ENCODE measurements at places on chromosomes 5 and 9.
A peak's percentile ranks its signal among the peaks of the same experiment; 100 is the strongest.

- DNase-seq, result no peak
Measured at GRCh38 chr5:149740341-149740740, 10.2 kb downstream of the PPARGC1B start.

- DNase-seq, result no peak
Measured at GRCh38 chr9:38306899-38307298, 85.6 kb upstream of the ALDH1B1 start.

DNA sequence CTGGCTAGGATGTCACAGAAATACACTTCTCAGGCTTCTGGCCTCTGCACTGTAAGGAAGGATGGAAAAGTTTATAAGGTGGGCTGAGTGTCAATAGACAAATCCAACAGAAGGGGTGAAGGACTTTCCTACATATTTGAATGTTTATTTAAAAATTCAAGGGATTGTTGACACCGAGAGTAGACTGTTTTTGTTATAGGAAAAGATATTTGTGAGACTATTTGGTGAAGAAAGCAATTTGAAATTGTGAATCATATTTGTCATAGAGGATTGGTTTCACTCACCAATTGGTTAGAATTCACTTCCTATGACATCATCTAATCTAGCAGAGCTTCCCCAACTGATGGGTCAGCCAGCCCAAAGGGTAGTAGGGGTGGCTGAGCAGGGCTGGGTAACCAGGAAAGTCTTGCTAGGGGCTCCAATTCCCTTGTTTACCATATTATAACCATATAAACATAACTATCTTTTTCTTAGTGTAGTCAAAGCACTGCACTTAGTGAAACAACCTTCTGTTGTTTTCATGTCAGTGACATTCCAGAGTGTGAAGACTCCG is 14.9 kb upstream of the MEGF10 start:
- no peak for DNase-seq

DNA sequence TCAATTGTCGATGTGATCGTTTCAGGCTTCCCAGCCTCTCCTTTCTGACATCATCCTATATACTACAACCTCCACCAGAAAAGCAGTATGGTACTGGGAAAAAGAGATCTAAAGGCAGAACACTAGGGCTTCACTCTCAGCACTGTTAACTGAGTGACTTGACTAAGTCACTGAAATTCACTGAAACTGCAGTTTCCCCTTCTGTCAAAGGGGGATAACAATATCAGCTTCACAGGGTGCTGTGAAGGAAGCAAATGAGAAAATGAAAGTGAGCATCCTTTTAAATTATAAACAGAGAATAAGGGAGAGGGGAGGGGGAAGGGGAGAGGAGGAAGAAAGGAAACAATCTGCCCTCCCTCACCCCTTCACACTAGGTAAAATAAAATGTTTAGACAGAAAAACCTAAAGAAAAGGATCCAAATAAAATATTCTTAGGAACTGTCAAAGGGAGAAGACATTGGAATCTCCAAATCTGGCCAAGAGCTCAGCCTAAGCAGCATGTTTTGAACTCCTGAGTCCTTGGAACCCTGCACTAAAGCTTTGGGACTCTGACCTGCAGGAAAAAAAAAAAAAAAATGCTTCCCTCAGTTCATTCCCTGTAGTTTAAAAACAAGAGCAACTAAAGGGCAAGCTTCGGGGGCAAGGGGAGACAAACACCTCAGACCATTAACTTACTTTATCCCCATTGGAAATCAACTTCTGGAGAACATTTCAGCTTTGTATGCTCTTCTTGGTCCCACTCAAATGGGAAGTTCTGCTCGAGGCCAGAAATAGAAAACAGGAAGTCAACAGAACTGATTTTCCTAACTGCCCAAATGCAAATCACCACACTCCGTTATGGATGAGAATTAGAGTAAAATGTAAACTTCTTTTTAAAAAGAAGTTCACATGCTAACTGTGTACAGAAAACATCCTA is 178.3 kb downstream of the DEPDC1B start:
- no peak for DNase-seq

GRCh38 chr5:111255169-111255568 is 31.0 kb downstream of the CAMK4 start:
- DNase-seq, result no peak

GRCh38 chr9:123440256-123440655 is 84.3 kb downstream of the CRB2 start:
- DNase-seq, result no peak

DNA sequence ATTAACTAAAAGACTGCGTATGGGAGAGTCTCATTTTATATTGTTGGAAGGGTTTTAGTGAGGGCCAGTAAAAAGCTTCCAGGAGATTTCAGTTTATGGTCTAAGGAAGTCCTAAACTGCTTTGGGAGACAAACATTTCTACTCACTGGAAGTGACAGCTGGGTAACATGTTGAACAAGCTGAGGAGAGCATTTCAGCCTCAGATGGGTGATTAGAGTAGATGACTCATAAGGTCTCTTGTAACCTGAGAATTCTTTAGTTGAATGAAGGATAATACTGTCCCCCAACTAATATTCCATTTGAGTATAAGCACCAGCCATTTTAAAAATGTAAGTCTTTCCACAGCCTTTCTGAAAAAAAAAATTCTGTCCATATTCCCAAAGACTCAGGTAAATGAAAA is 218.0 kb upstream of the C9orf72 start:
- no peak for DNase-seq

GRCh38 chr9:128081056-128081455 is 13.0 kb downstream of the SLC25A25 start:
- DNase-seq, result no peak

DNA sequence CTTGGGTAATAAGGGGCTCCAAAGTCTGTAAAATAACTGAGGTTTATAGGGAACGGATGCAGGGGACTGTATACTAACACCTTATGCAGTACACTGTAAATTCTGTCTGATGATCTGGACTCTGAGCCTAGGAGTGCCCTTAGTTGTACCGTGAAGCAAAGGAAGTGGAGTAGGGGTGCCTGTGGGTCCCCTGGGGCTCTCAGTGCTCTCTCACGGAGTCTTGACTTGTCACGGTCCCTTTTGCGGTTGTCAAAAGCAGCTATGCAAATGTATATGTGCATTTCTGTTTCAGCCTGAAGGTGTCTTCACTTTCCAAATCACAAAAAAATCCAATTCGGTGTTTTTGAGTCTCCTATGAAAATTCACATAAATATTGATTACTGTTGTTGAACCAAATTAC is 17.8 kb downstream of the DMRT1 start:
- peak; percentile 46 for DNase-seq

DNA sequence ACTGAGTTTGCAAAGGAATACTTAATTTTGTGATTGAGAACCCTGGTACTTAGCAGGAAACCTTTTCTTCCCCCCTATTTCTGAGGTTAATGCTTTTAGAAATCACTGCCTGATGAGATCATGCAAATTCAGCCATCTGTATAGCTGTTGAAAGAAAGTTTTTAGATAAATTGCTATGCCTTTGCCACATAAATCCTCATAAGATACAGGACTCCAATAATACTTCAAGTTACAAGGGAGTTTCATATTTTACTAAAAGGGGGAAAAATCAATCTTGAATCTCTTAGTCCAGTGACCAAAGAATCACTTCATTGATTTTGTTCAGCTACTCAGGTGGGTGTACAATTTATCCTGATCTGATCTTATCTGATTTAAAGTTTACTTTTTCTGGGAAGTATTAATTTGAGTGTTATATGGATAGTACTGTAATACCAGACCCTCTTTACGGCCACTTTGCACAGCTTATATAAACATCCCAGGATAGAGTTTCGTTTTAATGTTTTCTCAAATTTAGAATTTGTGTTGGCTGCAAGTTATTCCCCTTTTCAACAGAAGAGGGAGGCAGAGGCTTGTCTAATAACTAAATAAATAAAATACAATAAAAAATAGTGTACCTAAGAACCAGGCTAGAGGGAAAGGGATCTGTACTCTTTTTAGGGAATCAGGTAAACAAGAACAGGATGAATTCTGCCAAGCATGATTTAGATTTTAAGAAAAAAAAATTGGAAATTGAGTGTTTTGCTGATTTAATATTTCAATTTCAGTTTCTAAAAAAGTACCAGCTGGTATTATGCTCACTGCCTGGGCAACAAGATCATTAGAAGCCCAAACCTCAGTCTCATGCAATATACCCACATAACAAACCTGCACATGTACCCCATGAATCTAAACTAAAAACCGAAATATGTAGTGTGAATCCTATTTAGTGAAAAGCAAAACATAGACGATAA is 69.1 kb downstream of the PSAT1 start:
- no peak for DNase-seq

- no peak for DNase-seq
Measured at GRCh38 chr5:139402561-139403158, 1.2 kb downstream of the SPATA24 start.

DNA sequence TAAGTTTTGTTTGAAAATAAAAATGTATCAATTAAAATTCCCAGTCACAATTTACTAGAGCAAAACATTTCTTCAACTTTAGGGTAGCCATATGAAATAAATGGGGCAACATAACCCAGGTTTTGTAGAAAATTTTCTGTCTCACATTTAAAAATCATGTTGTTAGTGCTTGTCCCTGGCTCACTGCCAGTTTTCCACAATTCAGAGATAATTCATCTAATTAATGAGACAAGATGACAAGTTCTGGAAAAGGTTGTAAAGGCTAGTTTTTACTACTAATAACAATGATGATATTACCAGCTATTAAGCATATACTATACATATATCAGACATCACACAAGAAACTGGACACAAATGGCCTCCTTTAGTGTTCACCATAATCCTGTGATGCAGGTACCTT is 45.9 kb downstream of the MEGF9 start:
- no peak for DNase-seq

DNA sequence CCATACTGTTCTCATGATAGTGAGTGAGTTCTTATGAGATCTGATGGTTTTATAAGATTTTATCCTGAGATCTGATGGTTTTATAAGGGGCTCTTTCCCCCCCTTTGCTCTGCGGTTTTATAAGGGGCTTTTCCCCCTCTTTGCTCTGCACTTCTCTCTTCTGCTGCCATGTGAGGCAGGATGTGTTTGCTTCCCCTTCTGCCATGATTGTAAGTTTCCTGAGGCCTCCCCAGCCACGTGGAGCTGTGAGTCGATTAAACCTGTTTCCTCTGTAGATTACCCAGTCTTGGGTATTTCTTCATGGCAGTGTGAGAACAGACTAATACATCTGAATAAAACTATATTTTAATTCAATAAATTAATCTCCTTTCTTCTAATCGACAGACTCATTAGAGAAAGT is 64.9 kb upstream of the ZSWIM6 start:
- DNase-seq, result no peak

- no peak for DNase-seq
Measured at GRCh38 chr9:27467486-27467885, 56.6 kb upstream of the IFNK start.

DNA sequence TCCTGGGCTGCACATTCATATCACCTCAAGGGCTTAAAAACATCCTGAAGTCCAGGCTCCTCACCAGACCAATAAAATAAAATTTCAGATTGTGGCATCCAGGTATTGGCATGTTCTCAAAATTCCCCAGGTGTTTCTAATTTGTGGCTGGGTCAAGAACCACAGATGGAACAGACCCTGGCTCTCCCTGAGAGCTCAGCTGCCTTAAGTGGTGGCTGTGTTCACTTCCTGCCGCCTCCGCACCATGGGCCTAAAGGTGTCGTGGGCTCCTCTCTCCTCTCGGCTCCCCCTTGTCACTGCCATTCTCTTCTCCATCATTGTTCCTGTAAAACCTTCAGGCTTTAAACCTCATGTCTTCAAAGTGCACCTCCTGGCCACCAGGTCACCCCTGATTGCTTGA is 17.8 kb upstream of the CCNJL start:
- no peak for DNase-seq

DNA sequence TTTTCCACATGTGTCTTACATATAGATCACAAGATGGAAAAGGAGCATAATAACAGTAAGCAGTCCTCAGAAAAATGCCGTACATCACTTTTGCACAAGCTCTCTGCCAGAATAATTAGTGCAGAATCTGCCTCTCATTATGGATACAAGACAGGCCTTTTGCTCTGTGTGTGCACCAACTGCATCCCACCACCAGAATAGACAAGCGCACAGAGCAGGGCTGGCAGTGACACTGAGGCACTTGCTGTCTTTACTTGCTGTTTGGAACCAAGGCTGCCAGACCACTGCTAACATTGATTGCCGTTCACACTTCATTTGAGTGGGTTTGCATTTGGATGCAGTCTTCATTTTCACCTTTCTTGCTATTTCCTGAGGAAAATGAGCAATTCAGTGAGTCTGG is 741.3 kb downstream of the TLE1 start:
- DNase-seq, result no peak

GRCh38 chr9:29203244-29203930 is 1630.1 kb upstream of the C9orf72 start:
- DNase-seq, result no peak

- DNase-seq, result no peak
Measured at GRCh38 chr9:120616966-120617935, 37.3 kb upstream of the CDK5RAP2 start.

DNA sequence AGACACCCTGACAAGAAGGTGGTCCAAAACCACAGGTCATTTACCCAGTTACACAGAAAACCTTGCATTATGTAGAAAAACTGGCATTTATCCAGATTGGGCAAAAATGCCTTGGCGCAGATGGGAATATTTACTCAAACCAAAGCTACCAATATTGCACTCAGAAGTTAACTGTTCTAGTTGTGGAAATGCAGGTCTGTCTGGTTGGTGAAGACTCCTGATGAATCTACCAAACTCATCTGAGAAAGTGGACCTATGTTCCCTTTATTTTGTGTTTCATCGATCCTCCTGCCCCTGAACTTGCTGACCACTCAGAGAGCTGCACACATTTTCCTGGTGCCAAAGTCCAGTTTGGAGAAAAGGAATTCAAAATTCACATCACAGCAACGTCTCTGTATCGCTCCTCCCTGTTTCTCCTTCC is 85.2 kb upstream of the ALDH1A1 start:
- DNase-seq, result no peak

- no peak for DNase-seq
Measured at GRCh38 chr9:101705135-101705661, 33.2 kb downstream of the GRIN3A start.

GRCh38 chr5:54611290-54611951 is 93.9 kb downstream of the SNX18 start:
- no peak for DNase-seq
